ENCODE measurements at places on chromosomes 1 and 21.

DNA sequence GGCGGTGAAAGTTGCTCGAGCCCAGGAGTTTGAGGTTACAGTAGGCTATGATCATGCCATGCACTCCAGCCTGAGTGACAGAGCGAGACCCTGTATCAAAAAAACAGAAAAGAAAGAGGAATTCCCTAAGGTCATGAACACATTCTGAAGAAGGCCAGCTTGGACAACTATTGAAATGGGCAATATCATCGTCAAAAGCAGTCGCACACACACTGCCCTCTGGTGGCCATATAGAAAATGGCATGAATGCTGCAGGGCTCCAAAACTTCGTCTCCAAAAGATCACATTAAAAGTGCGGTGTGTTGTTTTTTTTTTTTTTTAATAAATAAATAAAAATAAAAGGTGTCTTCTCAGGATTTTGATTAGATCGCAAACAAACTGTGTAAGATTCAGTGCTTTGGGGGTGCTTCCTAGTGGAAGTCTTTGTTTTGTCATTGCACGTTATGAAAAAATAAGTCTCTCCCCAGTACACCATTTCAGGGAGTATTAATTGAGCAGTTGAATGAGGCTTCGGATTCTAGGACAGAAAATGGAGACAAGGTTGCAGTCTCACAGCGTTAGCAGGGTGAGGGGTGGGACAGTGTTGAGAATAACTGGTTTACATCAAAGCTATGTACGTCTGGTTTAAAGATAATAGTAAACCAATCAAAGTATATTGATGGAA, 87.5 kb upstream of the FMN2 start:
- DNase-seq: peak; percentile 26

DNA sequence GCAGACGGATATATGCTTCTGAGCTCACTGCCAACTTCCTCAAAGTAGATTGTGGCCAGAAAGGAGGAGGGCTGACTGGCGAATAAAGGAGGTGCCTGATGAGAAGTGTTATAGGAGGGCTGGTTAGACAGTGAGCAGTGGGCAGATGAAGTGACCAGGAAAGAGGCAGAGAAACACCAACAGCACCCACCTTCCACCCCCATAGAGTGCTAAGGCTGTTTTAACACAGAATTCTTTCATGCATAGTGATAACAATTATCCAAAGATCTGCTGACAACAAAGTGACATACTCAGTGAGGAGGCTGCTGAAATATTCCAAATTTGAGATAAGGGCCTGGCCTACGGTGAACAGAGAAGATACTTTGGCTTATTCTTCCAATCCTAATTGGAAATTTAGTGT, 21.2 kb upstream of the MTR start:
- no peak for DNase-seq

GRCh38 chr1:20184481-20184900, 1.4 kb upstream of the UBXN10 start:
- DNase-seq: no peak

GRCh38 chr1:26160527-26161414, 1.9 kb downstream of the FAM110D start:
- no peak for DNase-seq

DNA sequence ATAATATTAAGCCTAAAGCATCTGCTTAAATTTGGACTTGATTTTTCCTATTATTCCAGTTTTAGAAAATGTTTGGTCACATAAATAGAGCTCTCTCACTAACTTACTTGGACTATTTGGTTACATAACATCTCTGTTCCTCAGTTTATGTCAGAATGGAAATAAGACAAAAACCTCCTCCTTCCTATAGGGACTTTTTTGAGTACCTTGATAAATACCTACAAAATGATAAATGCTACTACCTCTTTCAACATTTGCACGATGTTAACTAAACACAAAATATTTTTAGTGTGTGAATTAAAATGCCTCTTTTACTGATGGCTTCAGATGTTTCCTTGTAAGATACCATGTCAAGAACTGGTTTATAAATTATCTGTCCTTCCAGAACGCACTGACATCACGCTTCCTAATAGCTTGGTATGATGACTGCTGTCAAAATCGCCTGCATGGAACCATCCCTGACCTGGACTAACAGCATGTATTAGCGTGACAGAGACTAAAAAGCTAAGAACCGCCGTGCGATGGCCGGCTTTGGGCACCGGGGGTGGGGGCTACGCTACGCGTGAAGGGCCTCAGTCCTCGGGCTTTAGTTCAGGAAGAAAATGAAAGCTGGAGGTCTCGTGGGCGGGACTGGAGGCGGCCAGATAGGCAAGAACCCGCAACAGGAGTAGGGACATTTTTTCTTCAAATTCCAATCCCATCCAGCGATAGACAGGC, 133.2 kb upstream of the BARHL2 start:
- peak; percentile 45 for DNase-seq

- DNase-seq: no peak
Observed at GRCh38 chr1:182337736-182338571, 53.6 kb downstream of the GLUL start.

DNA sequence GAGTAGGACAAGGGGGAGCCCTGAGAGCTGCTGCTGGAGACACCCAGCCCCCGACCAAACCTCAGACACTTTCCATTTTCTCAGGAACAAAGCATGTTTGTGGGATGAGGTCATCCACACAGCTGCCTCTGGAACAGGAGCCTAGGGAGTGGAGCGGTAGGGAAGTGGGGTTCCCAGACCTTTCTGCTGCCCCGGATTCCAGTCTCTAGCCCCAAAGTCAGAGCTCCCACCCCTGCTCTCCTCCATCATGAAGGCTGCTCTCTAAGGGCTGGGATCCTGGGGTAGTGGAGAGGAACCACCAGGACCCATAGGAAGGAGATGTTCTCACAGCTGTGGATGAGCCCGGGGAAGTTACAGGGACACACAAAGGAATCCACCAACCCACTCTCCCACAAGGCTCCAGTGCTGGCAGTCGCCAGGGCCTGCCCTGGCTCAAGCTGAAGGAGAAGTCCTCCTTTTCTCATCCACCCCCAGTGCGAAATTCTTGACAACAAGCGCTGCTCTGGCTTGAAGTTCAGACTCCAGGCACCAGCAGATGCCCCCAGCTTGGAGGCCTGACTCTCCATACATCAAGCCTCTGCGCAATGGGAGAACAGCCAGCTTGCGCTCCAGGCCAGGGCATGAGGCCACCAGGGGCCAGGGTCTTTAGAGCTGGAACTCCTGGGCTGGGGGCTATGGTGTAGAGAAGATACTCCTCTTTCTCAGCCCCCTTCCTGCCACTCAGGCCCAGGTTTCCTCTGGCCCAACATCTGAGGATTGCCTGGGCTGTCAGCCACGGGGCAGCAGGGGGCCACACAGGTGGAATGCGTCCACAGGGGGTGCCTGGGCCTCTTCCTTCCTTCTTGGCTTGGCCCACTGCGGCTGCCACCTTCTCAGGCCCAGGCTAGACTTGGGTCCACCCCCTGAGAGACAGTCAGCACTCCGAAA, 4.5 kb downstream of the FHL3 start:
- peak; percentile 89 for DNase-seq

GRCh38 chr1:3741566-3742438, 10.4 kb upstream of the CCDC27 start:
- no peak for DNase-seq
